ENCODE measurements at places on chromosomes 2 and 18. TPM values are rescaled to one million over a fixed set of nuclear protein-coding genes. Genes with fewer than 3 reads are reported as not detected.

DNA sequence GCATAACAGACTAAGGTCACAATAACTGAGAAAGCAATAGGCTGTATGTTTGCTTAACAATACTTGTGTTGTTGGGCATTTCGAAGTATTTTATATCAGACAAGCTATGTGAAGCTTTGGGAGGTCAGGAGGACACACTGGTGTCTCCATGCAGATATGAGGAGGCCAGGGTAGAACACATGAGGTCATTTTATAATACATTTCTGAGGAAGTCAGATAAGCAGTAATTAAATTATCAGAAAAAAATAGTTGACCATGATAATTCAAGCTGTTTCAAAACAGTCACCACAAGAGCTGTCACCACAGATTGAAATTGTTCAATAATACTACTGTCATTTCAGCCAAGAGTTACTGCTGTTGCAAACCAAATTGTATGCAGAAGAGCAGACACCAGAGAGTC, 160.6 kb downstream of the RIT2 start:
- no peak overlapping the region for H3K27ac ChIP-seq
- H3K4me1 ChIP-seq, result no peaks in the 10 kb centered on the region
- H3K4me3 ChIP-seq, result no peak overlapping the region
- H3K27me3 ChIP-seq, result no peaks in the 10 kb centered on the region
- no peak for DNase-seq

DNA sequence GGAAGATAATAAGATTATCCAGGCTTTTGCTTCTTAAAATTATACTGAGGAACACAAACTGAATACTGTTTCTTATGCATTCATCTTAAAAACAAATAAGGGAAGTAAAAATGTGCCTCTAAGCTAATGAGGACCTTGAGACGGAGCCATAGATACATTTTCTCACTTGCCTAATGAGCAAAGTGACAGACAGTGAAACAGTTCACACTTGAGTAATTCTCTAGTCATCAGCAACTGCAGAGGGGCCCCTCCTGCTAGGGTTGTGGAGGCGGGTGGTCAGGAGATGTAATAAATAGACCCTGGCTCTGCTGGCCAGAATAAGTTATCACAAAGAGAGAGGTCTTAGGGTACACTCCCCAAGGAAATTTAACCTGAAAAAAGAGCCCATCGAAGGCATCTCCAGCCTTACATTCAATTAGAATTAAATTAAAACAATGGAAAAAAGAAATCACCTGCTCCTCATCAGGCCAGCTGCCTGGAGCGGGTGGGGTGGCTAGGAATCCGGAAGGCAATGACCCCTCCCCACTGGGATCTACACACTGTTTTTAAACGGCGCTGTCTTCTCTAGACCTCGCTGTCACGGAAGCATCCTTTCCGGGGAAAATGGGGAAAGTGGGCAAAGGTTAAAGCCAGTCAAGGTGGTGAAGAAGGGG, 32.6 kb upstream of the INSIG2 start:
- H3K36me3 ChIP-seq, result no peaks in the 10 kb centered on the region
- no peaks in the 10 kb centered on the region for H3K27me3 ChIP-seq
- DNase-seq, result no peak
- H3K27ac ChIP-seq, result peak overlapping the region; percentile 90
- H3K4me3 ChIP-seq, result peak overlapping the region; percentile 66
- H3K4me1 ChIP-seq, result peaks cover 57% of the 10 kb centered on the region

DNA sequence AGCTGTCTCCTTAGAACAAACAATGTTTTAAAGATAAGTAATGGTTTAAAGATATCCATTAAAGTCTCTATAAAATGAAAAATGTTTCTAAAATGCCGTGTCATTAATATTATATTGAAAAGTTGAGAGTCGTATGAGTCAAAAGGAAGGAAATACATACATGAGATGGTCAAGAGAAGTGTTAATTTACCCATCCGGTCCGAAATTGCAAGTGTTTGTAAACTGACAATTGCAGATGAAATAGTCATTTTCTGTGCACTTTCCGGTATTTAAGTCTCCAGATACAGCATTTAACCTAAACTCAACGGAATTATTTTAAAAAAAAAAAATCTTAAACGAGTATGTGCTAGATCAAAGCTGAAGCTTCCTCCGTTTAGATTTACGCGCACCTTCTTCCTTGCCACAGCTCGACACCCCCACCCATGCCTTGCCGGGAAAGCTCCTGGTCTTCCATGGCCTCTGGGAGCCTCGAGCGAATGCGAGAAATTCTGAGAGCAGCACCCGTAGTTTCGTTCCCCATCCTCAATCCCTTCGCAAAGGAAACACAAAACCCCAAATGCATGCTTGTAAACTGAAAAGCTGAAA, 1.8 kb downstream of the DSC3 start:
- DNase-seq, result no peak
- H3K27ac ChIP-seq, result no peak overlapping the region
- peaks cover 26% of the 10 kb centered on the region for H3K27me3 ChIP-seq
- H3K36me3 ChIP-seq, result no peaks in the 10 kb centered on the region
- no peak overlapping the region for H3K4me3 ChIP-seq

- H3K36me3 ChIP-seq, result no peaks in the 10 kb centered on the region
- H3K4me3 ChIP-seq, result peak overlapping the region; percentile 47
- H3K4me1 ChIP-seq, result peaks cover 57% of the 10 kb centered on the region
- no peaks in the 10 kb centered on the region for H3K27me3 ChIP-seq
- H3K27ac ChIP-seq, result peak overlapping the region; percentile 62
Measured at GRCh38 chr2:159091381-159091780, 122.9 kb downstream of the TANC1 start.

The PLEK gene
- 138 TPM for total RNA-seq

The HOXD13 gene
- not detected for total RNA-seq

- H3K36me3 ChIP-seq, result no peaks in the 10 kb centered on the region
- DNase-seq, result no peak
- H3K27ac ChIP-seq, result peak overlapping the region; percentile 3
- no peaks in the 10 kb centered on the region for H3K27me3 ChIP-seq
- H3K4me1 ChIP-seq, result peaks cover 39% of the 10 kb centered on the region
Measured at GRCh38 chr18:50806208-50806616, 13.6 kb downstream of the MRO start.

The INPP4A gene
- total RNA-seq, result 19.6 TPM

DNA sequence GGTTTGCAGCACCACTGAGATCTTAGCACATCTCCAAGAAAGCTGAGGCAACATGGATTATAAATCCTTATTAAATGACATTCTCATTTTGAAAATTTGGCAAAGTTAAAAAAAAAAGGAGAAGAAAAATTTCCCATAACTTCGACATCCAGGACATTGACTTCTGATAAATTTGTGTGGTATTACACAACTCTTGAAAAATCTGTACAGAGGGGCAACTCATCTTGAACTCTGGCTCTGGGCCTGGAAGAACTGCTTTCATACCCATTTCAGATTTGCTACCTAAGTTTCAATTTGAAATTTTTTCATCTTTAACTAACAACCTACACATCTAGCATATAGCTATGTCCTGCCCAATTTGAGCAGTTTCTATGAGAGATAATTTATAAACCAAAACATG, 118.0 kb upstream of the UGP2 start:
- DNase-seq, result no peak
- H3K27ac ChIP-seq, result no peak overlapping the region
- no peaks in the 10 kb centered on the region for H3K4me1 ChIP-seq
- no peaks in the 10 kb centered on the region for H3K36me3 ChIP-seq

GRCh38 chr2:206701952-206702605, 16.1 kb downstream of the DYTN start:
- no peaks in the 10 kb centered on the region for H3K4me1 ChIP-seq
- no peak overlapping the region for H3K27ac ChIP-seq
- no peaks in the 10 kb centered on the region for H3K36me3 ChIP-seq
- H3K4me3 ChIP-seq, result no peak overlapping the region
- H3K27me3 ChIP-seq, result peaks cover 21% of the 10 kb centered on the region

The SERPINB11 gene
- total RNA-seq, result not detected

DNA sequence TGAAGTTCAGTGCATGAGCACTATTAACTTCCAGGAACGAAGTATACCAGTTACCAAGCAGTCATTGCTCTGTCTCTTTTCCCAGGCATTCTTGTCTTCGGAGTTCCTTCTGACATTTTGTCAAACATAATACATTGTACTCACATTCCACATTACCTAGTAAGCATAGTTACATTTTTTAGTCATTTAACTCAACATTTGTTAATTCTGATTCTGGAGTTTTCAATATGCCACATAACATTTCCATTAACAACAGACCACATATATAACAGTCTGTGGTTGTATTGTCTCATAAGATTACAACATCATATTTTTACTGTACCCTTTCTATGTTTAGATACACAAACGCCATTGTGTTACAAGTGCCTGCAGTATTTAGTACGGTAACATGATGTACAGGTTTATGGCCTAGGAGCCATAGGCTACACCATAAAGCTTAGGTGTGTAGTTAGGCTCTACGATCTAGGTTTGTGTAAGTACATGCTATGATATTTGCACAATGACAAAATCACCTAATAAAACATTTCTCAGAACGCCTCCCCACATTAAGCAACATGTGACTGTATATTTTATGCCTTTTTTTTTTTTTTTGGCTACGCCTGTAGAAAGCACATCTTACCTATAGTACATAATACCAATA, 187.1 kb downstream of the DYM start:
- H3K36me3 ChIP-seq, result peaks cover 66% of the 10 kb centered on the region
- H3K27ac ChIP-seq, result no peak overlapping the region
- no peak overlapping the region for H3K4me3 ChIP-seq
- H3K27me3 ChIP-seq, result no peaks in the 10 kb centered on the region

DNA sequence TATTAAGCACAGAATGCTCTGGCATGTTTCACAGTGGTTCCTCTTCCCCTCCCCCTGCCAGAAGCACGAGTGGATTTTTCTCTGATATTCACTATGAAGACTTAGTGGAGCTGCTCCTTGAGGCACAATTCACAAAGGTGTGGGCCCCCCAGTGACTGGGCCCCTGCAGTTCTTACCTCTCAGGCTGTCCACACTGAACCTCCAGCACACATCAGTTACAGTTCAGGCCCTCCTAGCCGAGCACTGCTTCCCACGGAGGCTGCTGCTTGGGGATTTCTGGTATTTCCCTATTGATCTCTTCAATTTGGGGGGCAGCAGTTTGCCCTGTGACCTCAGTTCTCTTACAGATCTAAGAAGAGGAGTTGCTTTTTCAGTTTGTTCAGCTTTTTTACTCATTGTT, 236.1 kb downstream of the SH3RF3 start:
- no peaks in the 10 kb centered on the region for H3K36me3 ChIP-seq
- no peak overlapping the region for H3K27ac ChIP-seq
- H3K4me1 ChIP-seq, result no peaks in the 10 kb centered on the region
- DNase-seq, result no peak

DNA sequence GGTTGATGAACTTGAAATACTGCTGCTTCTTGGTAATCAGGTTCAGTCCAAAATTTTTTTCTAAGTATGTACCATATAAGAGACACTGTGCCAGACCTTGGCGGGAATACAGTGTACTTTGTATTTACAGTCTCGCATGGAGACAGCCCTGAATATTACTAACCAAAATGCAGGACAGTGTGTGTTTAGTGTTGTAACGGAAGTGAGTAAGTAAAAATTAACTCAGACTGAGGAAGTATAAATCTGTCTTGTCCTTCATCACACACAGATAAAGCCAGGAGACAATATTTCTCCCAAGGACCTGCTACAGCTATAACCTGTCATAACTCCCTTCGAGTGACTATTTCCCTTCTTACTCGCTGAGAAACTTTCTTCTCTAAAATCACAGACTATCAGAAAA, 76.9 kb downstream of the ACTR3 start:
- H3K4me3 ChIP-seq, result no peak overlapping the region
- H3K27me3 ChIP-seq, result no peaks in the 10 kb centered on the region
- H3K36me3 ChIP-seq, result peaks cover 21% of the 10 kb centered on the region
- H3K27ac ChIP-seq, result peak overlapping the region; percentile 51
- H3K4me1 ChIP-seq, result peaks cover 38% of the 10 kb centered on the region

The PDE1A gene
- not detected for total RNA-seq

The ANO7 gene
- total RNA-seq, result 1.5 TPM

The CGREF1 gene
- 0.31 TPM for total RNA-seq

The MBOAT2 gene
- total RNA-seq, result 1.7 TPM

- peaks cover 8% of the 10 kb centered on the region for H3K27me3 ChIP-seq
- H3K27ac ChIP-seq, result no peak overlapping the region
- DNase-seq, result no peak
- H3K4me3 ChIP-seq, result no peak overlapping the region
- H3K4me1 ChIP-seq, result no peaks in the 10 kb centered on the region
Measured at GRCh38 chr2:120419073-120419472, 73.1 kb downstream of the INHBB start.

- DNase-seq, result no peak
- H3K4me3 ChIP-seq, result no peak overlapping the region
- H3K27ac ChIP-seq, result no peak overlapping the region
- H3K27me3 ChIP-seq, result peaks cover 80% of the 10 kb centered on the region
- peaks cover 58% of the 10 kb centered on the region for H3K4me1 ChIP-seq
- no peaks in the 10 kb centered on the region for H3K36me3 ChIP-seq
Measured at GRCh38 chr2:161418275-161418714, 2.2 kb downstream of the TBR1 start.

GRCh38 chr2:100230754-100231153, 88.4 kb upstream of the AFF3 start:
- H3K4me1 ChIP-seq, result peaks cover 64% of the 10 kb centered on the region
- H3K4me3 ChIP-seq, result no peak overlapping the region
- H3K36me3 ChIP-seq, result no peaks in the 10 kb centered on the region
- peak overlapping the region; percentile 43 for H3K27ac ChIP-seq
- H3K27me3 ChIP-seq, result no peaks in the 10 kb centered on the region
